Smooth muscle cell of the coronary artery (primary cell): ENCODE measurements at places on chromosomes 13 and 19. TPM values are rescaled to one million over a fixed set of nuclear protein-coding genes. Genes with fewer than 3 reads are reported as not detected.

PRDX2 gene
- 169 and 248 TPM in 2 replicates for total RNA-seq

DCT gene
- total RNA-seq = 0.12 TPM in 1 of 2 replicates, not detected in the other

APOC4 gene
- not detected in 2 replicates for total RNA-seq

GSX1 gene
- total RNA-seq = not detected in 2 replicates

DAND5 gene
- total RNA-seq = 0.08 TPM in 1 of 2 replicates, not detected in the other

SLC1A6 gene
- not detected in 2 replicates for total RNA-seq

CHERP gene
- 3.6 and 4.2 TPM in 2 replicates for total RNA-seq

FAM32A gene
- 57.0 and 91.3 TPM in 2 replicates for total RNA-seq

FOSB gene
- 0.94 and 6.2 TPM in 2 replicates for total RNA-seq

NR1H2 gene
- total RNA-seq = 62.1 and 74.8 TPM in 2 replicates

MBD3L3 gene
- not detected in 2 replicates for total RNA-seq

AP1M2 gene
- 2.5 TPM in 1 of 2 replicates, not detected in the other for total RNA-seq

SWSAP1 gene
- 0.30 and 0.35 TPM in 2 replicates for total RNA-seq

ISYNA1 gene
- 5.6 and 36.9 TPM in 2 replicates for total RNA-seq

SEMA6B gene
- 0.38 and 1.2 TPM in 2 replicates for total RNA-seq

CEACAM18 gene
- total RNA-seq = not detected in 2 replicates

ATCAY gene
- not detected in 2 replicates for total RNA-seq

ATP13A1 gene
- total RNA-seq = 20.6 and 30.0 TPM in 2 replicates

OLFM4 gene
- total RNA-seq = not detected in 2 replicates

NAPSA gene
- total RNA-seq = 0.08 TPM in 1 of 2 replicates, not detected in the other

NLRP4 gene
- total RNA-seq = not detected in 2 replicates

REEP6 gene
- total RNA-seq = 1.3 and 2.2 TPM in 2 replicates

SIGLEC12 gene
- total RNA-seq = not detected in 2 replicates

PRODH2 gene
- total RNA-seq = not detected in 2 replicates

LMO7 gene
- 72.4 and 397 TPM in 2 replicates for total RNA-seq

DNASE2 gene
- total RNA-seq = 25.7 and 31.3 TPM in 2 replicates

LYPD5 gene
- 0.68 and 1.2 TPM in 2 replicates for total RNA-seq

TNFAIP8L1 gene
- total RNA-seq = 0.94 and 3.4 TPM in 2 replicates

ZNF99 gene
- total RNA-seq = not detected in 2 replicates

ATXN8OS gene
- total RNA-seq = not detected in 2 replicates

GIPC3 gene
- 0.08 TPM in 1 of 2 replicates, not detected in the other for total RNA-seq

PSG1 gene
- total RNA-seq = 1.2 TPM in 1 of 2 replicates, not detected in the other

SPACA4 gene
- total RNA-seq = not detected in 2 replicates

DLL3 gene
- total RNA-seq = 0.08 TPM in 1 of 2 replicates, not detected in the other

ADAMTSL5 gene
- 1.3 and 2.6 TPM in 2 replicates for total RNA-seq

UQCRFS1 gene
- 11.9 and 29.2 TPM in 2 replicates for total RNA-seq

TMEM59L gene
- total RNA-seq = 0.23 and 0.98 TPM in 2 replicates

HSPB6 gene
- 12.2 and 44.7 TPM in 2 replicates for total RNA-seq

C1QTNF9 gene
- total RNA-seq = not detected in 2 replicates

ZNF208 gene
- 1.4 and 2.1 TPM in 2 replicates for total RNA-seq

CALM3 gene
- total RNA-seq = 145 and 560 TPM in 2 replicates

IL12RB1 gene
- 0.35 TPM in 1 of 2 replicates, not detected in the other for total RNA-seq

KLK12 gene
- total RNA-seq = not detected in 2 replicates

SLC44A2 gene
- total RNA-seq = 17.2 and 37.4 TPM in 2 replicates

MYO1F gene
- 0.12 and 0.23 TPM in 2 replicates for total RNA-seq

RETN gene
- not detected in 2 replicates for total RNA-seq
